ENCODE measurements at places on chromosomes 16 and 17.
A peak's percentile ranks its signal among the peaks of the same experiment; 100 is the strongest.

DNA sequence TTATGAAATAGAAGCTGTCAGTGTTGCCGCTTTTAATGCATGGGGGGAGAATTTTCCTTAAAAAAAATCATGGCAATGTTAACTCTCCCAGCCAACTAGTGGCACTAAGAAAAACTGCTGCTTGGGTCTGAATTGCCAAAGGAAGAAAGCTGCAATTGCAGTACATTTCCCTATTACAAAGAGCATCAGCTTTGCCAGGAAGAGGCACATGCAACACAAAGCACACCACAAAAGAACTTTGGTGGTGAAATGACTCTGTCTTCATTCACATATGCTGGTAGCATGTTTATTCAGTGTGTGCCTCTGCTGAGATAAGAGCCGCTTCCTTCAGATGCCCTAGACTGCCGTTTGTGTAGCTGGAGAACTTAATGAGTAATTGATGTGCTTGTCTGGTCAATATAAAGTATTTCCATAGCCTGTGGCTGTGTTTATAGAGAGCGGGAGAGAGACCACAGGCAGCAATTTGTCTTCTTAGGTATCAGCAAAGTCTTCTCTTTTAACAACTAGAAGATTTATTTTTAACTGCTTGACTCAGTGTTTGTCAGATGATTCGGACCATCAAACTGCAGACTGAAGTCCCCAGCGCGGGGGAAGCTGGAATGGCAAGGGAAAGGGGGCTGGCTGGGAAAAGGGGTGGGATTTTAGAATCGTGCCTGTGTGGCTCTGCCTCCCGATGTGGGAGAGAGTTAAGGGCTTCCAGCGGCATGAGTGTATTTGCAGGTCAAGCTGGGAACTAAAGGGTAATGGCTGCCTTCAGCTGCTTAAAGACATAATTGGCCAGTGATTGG, 115.1 kb downstream of the MRTFB start:
- peak; percentile 67 for DNase-seq

DNA sequence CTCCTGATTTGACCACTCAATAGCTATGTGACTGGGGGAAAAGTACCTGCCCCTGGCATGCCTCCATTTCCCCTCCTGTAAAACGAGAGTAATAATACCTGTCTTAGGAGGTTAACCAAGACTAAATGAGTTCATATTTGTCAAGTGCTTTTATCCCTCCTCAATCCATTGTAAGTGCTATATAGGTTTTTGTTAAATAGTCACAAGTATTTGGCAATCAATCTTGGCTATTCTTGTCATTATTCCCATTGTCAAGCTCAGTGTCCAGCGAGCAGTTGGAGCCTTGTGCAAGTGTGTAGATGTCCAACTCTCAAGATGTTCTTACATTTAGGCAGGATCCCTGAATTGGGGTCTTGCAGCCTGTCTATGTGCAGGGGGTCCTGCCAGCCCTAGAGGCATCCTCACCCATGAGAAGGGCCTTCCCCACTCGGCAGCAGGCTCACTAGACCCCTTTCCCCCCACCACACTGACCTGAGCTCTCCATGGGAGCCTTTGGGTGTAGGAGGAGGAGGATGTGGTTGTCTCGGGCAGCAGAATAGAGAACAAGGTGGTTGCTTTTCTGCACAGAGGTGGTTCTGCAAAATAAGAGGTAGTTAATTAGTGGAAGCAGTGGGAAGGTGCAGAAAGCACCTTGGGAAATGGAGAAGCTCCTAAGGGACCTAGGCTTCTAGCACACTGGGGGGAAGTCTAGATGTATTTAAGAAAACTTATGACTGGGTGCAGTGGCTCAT, 18.0 kb downstream of the PIK3R6 start:
- no peak for DNase-seq

DNA sequence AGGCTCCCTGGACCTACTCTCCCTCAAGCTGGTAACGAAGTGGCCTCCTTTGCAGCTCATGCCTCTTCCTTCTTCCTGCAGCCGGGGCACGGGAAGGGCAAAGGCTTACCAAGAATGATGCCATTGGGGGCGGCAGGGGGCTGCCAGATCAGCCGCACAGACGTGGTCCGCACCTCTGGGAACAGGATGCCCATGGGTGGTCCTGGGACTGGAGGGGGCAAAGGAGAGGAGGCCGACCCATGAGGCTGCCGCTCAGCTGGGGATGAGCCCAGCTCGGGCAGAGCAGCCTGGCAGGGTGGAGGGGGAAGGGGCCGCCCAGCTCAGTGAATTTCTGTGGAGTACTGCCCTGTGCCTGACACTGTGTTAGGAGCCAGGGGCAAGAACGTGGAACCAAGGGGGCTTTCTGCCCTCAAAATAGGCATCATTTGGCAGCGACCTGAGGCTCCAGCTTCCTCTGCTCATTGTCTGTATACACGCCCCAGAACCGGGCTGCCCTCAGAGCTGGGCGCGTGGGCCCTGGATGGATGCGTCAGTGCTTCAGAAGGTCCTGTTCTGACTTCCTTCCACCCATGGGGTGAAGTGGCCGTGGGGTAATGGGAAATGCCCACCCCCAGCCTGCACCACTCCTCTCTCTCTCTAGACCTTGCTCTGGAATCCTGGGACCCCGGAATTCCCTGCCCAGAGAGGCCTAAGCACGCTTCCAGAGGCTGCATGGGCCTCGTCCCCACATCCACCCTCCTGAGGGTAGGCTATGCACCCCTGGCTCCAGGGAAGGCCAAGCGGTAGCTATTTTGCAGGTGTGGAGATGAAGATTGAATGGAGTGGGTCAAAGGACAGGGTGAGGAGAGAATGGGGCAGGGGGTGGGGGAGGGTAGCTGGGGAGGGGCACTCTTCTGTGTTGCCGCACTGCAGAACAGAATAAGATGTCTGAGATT, 79.8 kb upstream of the CDC42EP4 start:
- DNase-seq, result no peak

- DNase-seq, result no peak
Measured at GRCh38 chr16:15401972-15402371, 6.4 kb downstream of the MPV17L start.

DNA sequence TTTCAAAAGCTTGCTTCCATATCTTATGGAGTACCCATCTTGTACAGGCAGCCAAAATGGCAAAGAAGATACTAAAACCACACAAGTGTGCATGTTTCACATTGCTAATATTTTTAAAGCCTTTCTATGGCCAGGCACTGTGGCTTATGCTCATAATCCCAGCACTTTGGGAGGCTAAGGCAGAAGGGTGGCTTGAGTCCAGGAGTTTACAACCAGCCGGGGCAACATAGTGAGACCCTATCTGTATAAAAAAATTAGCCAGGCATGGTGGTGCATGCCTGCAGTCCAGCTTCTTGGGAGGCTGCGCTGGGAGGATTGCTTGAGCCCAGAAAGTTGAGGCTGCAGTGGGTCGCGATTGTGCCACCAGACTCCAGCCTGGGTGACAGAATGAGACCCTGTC, 71.3 kb downstream of the YPEL2 start:
- DNase-seq, result no peak

DNA sequence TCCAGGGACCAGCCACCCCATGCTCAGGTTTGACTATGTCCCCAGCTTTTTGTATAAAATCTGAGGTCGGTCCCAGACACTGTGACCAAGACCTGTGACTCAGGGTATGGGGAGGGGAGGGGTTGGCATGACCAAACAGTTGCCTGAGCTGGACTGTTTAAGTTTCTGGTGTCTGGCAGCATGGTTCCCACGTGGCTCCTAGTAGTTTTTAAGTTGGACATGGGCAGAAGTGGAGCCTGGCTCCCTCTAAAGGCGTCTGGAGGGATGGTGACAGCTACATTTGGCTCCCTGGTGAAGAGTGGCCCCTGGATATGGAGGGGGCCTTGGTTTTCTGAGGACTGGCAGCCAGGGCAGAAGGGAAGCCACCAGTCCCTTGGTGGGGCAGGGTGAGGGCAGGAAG, 7.9 kb downstream of the SMCR8 start:
- DNase-seq, result no peak

DNA sequence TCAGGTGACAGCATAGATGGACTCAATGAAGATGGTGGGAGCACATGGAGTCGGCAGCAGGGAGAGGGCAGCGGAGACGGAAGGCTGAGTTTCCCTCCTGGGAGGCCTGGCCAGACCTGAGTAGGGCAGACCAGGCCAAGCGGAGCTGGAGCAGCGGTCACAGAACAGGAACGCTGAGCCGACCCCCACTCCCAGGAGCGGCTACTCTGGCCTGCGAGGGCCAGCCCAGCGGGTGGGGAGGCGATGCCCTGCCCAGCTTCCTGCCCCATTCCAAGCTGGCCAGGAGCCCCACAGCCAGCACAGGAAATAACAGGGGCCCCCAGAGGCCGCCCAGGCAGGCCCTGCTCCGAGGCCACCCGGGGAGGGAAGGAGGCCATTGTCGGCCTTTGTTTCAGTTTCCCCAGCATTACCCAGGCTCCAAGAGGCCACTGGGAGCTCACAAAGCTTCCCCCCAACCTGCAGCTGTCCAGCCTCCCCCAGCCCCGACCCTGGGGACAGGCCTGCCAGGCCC, 79.8 kb downstream of the ZNF423 start:
- no peak for DNase-seq

GRCh38 chr17:17769869-17770631, 66.7 kb downstream of the SREBF1 start:
- DNase-seq, result no peak

DNA sequence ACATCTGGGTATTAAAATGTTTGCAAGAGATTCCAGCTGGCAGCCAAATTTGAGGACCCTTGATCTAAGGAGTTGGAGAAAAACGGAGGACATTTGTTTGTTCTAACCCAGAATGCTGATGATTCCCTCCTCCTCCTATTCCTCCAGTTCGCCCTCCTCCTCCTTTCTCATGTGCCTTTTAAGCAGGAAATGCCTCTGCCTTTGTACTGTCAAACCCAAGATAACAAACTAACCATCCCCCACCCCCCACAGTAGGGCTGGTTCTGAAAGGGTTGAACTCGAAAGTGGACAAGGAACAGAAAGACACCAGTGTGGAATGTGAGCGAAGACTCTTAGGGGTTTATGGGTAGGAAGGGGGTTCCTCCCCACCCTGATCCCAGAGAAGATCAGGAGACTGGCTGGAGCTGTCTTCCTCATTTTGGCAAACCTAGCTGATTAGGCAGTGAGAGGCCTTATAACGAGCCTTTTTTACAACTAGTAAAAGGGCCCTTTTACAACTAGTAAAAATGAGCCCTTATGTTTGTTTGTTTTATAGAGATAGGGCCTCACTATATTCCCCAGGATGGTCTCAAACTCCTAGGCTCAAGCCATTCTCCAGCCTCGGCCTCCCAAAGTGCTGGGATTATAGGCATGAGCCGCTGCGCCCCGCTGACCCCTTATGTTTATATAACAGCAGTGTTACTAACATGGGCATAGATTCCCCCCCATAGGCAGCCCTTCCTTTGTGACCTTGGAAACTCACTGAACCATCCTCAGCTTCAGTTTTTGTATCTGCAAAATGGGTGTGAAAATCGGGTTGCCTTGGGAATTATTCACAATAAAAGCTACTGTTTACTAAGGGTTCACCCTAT, 975 bp downstream of the CHD9 start:
- no peak for DNase-seq

DNA sequence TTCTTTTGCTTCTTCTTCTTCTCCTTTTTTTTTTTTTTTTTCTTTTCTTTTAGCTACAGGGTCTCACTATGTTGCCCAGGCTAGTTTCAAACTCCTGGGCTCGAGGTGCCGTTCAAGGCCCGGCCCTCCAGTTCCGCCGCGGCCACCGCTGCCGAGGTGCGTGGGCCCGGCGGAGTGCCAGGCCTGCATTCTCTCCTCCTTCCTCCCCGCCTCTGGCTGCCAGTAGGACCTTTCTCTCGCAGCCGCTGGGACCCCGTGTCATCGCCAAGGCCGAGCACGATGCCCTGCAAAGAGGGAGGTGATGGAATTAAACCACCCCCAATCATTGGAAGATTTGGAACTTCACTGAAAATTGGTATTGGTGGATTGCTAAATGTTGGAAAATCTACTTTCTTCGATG, 195.8 kb downstream of the CDRT15L2 start:
- no peak for DNase-seq

DNA sequence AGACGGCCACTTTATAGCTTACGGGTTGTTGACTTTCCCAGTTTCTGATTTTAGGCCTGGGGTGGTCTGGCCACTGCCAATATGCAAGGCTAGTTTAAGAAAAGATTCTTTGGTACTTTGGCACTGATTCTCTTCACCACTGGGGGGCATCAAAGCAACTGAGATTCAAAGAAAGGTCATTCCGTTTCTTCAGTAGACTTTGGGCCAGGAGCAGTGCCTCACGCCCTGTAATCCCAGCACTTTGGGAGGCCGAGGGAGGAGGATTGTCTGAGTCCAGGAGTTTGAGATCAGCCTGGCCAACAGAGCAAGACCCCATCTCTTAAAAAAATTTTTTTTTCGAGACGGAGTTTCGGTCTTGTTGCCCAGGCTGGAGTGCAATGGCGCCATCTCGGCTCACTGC, 53.0 kb downstream of the RPA1 start:
- DNase-seq, result peak; percentile 28

- no peak for DNase-seq
Measured at GRCh38 chr17:2040942-2041560, 771 bp upstream of the OVCA2 start.

- no peak for DNase-seq
Measured at GRCh38 chr16:78487471-78487870, 388.0 kb downstream of the WWOX start.

DNA sequence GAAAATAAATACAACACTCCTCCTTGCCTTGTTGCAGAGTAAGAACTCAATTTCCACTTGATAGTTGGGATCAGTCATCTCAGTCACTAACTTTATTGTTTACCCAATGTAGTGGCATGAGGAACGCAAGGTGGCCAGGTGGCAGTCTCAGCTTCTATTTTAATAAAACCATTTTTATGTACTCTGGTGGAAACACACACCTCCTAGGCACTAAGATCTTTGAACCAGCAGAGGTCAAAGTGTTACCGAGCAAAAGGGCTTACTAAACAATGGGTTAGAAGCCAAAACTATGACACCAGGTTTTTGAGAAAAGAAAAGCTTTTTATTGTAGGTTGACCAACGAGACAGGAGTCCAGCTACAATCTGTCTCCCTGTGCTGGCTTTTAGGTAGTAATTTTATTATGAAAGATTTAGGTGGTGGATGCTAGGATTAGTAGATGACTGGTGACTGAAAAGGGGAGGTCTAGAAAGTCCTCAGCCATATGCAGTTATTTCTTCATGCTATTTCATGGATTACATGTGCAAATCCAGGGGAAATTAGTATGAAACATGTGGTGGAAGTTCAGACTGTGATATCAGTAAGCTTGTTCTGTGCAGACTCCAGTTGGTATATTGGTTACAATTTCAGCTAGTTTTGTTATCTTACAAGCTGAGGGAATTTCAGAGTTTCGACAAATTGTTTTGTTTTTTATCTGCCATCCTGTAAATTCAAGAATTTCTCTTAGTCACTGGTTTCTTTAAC, 122.3 kb downstream of the PCTP start:
- no peak for DNase-seq

GRCh38 chr16:49827805-49828438, 28.0 kb downstream of the ZNF423 start:
- no peak for DNase-seq

DNA sequence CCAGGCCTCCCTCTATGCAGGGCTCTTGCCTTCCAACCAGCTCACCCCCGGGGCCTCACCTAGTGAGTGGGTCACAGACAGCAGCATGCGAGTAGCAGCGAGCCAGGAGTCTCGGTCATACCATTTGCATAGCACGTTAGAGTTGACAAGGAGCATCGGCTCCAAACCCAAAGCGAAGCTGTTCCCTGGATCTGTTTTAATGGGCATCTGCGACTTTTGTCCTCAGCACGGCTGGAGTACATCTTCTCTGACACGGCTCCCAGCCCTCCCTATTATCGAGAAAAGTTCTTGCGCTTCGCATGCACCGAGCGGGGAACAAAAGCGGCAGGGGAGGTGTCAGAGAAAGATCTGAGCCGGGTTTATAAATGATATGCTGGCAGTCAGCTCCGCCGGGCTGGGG, 253.3 kb downstream of the MAF start:
- no peak for DNase-seq
